Activated CD4-positive, alpha-beta T cell treated with anti-CD3 and anti-CD28 coated beads, Interleukin-2, amount 50 U/mL, for 4 hours (primary cell): ENCODE measurements at places on chromosomes 5 and 9.

- DNase-seq = no peak
These were observed 203.4 kb downstream of the MCTP1 start for GRCh38 chr5:95081500-95081960.

GRCh38 chr9:136055715-136056545 is 39.2 kb downstream of the NACC2 start:
- no peak for DNase-seq

- DNase-seq = no peak
These were observed at the start of gene PCDHGB2 for GRCh38 chr5:141359790-141360426. TSS of gene PCDHGB2 (plus strand) at chr5:141359994. CDS start at chr5:141360136, 142 bp downstream.

- DNase-seq = no peak
These were observed 140.5 kb upstream of the SLC30A5 start for GRCh38 chr5:68953231-68953874.

DNA sequence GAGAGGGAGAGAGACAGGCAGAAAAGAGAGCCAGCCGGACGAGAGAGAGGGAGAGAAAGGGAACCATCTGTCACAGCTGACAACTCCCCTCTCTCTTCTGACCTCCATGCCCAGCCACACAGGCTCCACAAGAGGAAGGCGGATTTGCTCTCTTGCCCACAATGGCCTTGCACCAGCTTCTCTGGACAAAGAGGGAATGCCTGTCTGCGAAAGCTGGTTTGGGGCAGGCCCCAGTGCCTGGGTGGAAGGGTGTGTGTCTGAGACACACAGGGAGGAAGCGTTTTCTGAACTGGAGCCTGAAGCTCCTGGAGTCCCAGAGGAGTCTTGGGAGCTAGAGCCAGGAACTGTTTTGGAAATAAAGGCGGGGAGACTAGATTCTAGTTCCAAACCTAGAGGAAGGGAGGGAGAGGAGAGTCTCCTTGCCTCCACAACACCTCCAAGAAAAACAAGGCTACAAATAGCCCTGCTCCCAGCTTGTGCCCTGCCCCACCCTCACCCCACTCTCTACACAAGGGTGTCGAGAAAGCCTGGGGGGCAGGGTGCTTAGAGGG is 12.5 kb downstream of the C1QTNF2 start:
- DNase-seq = no peak

DNA sequence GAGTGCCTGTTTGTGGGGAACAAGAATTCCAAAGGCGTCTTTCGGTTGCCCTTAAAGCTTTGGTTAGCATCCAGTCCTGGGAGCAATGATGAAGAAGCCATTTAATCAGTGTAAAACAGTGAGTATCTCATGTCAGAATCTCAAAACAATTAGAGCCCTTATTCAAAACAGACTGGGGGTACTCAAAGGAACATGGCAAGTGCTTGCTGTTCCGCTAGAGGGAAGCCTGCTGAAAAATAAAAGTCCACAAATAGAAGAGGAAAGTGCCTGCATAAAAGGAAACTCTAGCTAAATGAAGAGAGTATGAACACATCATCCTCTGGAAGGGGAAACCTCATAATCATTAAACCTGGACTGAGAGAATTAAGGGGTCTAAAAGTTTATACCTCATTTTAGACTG is 26.4 kb downstream of the FBXL7 start:
- no peak for DNase-seq

- DNase-seq = no peak
These were observed 179.1 kb downstream of the FGF1 start for GRCh38 chr5:142506756-142507155.

DNA sequence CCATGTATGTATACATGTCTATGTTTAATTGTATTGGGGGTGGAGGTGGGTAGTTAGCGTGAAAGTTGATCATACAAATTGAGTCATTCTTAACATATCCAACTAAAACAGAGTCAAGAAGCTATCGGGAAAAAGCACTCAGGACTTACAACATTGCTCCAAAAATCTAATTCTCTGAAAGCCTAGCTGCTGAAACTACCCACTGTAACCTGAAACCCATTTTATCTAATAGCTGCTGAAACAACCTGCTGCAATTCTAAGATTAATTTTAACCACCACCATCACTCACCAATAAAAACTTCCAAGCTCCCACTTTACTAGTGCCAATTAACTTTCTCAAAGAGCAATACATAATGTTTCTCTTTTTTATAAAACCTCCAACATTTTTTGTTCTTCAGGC is 32.2 kb downstream of the KCNV2 start:
- DNase-seq = no peak

GRCh38 chr5:79535477-79536192 is 21.7 kb upstream of the HOMER1 start:
- DNase-seq = no peak

GRCh38 chr9:69346596-69347390 is 21.8 kb downstream of the ENTREP1 start:
- no peak for DNase-seq

GRCh38 chr5:168214071-168214470 is 77.4 kb upstream of the WWC1 start:
- no peak for DNase-seq

- no peak for DNase-seq
These were observed 462.9 kb downstream of the CDK5RAP2 start for GRCh38 chr9:120117081-120117480.

DNA sequence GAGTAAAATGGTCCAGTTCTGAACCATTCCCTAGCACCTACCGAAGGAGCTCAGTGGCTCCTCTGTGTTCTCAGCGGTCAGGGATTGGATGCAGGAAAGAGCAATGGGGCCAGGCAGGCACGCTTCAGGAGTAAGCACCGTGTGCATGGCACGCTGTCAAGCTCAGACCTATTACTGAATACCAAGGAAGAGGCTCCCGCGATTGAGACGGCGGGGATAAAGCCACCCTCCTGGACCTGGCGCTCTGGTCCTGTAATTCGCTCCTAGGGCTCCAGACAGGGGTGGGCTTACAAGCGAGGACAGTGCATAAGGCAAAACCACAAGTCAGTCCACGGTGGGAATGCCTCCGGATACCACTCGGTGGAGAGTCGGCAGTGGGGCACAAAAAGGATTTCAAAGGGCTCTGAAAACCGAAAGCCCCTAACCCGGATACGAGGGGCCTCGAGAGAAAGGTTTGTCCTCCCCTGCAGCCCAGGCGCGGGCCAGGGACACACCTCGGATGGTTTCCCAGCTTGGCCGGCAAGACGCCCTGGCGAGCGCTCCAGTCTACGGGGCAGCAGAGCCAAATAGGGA is 988 bp downstream of the OXCT1 start:
- no peak for DNase-seq

GRCh38 chr5:11191673-11192072 is 430.6 kb upstream of the DAP start:
- no peak for DNase-seq

- no peak for DNase-seq
These were observed 184.0 kb upstream of the ACTBL2 start for GRCh38 chr5:57666582-57666981.

- DNase-seq = no peak
These were observed 110.0 kb upstream of the PTGER4 start for GRCh38 chr5:40569546-40570270.

DNA sequence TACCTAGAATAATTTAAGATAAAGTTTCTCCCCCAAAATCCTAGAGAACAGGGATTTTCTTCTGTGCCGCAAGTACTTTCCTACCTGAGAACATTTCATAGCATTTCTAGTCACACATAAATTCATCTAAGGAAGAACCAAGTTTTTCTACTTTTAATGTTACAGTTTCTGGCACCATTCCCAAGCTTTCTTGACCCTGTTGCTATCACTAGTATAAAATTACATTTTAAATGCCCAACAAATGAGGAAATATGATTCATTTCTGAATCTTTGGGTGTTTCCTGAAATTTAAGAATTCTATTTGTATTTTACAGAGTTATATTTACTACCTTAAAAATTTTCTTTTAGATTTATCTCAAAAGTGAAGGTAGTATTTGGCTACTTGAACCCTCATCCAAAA is 137.8 kb downstream of the LPAR1 start:
- DNase-seq = no peak

DNA sequence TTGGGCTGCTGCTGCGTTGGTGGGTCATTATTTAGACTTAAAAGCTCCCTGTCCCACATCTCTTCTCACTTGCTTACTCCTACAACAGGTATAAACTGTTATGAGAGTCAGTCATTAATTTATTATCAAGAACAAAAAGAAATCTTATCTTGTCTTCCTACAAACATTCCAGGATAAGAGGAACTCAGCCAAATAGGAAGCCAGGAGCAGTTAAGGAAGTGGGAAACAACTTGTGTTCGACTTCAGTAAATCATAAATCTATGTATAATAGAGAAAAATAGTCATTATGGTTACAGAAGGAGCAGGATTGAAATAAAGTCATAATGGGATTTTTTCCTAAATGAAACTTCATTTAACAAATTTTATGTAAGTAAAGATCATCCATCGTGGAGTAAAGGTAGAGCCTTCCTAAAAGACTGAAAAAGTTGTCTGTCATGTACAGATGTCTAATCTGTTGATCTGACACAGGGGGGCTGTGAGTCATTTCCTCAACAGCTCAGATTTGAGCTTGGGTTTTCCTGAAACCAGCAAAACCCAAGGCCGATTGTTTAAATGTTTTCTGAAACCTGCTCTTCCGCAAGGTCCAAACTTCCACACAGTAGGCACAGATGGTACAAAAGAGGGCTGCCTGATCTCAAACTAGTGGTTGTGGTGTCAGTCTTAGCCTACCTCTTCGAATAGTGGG is 25.3 kb upstream of the LRRTM2 start:
- no peak for DNase-seq

DNA sequence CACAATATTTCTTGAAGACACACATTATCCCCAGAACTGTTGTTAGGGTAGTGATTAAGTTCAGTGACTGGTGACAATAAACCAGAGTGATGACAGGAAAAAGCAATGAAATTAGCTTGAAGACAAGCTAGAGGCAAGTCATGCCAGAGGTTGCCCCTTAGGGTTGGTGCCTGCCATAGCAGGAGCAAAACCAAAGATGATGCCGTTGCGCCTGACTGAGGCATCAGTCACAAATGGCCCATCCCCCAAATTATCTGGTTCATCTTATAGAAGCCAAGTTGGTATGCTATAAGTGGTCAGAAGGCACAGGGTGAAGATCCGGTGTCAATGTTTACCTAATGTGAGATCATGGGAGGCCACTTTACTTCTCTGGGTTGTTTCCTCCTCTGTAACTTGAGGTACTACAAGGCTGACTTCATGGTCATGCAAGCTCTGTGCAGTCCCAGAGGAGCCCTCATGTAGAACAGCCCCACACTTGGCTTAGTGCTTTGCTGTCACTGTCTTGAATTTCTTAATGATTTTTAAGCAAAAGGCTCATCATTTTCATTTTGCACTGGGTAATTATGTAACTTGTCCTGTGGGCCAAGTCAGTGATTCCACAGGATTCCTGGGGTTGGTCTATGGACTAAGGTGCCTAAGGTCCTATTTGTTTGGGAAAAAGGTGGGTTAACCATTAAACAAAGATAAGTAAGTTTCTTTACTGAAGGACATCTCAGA is 211.3 kb downstream of the MAN2A1 start:
- DNase-seq = no peak

GRCh38 chr9:37988602-37989001 is 80.4 kb downstream of the SHB start:
- no peak for DNase-seq

DNA sequence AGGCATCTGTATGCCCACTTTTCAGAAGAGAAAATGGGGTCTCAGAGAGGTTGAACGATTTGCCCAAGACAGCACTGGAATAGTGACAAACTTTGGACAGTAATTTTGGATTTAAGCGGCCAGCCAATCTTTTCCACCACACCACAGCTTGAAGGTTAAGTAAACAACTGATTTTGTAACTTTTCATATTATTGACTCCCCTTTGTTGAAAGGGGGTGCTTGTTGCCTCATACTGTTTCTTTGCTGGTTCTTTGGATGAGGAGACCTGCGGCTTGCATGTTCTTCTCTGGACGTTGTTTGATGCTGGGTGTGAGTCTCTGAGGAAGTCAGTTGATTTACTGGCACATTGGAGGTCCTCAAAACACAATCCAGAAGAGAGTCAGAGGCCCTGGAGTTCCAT is 11.7 kb upstream of the GABBR2 start:
- DNase-seq = no peak

DNA sequence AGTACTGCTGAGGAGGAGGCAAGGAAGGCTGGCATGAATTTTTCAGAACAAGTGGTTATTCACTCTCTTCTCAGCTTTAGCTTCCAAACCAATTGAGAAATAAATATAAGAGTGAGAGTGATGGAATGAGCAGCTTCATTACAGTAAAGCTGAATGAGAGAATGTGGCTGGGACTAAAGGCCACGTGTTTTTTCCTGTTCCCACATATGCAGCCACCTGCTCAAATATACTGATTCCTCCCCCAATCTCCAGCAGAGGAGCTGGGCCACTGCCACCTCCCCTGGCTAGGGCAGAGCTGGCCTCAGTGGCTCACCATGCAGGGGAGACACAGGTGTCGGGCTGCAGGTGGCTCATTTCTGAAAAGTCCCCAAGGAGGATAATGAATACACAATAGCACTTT is 1505.3 kb upstream of the WWC1 start:
- no peak for DNase-seq

DNA sequence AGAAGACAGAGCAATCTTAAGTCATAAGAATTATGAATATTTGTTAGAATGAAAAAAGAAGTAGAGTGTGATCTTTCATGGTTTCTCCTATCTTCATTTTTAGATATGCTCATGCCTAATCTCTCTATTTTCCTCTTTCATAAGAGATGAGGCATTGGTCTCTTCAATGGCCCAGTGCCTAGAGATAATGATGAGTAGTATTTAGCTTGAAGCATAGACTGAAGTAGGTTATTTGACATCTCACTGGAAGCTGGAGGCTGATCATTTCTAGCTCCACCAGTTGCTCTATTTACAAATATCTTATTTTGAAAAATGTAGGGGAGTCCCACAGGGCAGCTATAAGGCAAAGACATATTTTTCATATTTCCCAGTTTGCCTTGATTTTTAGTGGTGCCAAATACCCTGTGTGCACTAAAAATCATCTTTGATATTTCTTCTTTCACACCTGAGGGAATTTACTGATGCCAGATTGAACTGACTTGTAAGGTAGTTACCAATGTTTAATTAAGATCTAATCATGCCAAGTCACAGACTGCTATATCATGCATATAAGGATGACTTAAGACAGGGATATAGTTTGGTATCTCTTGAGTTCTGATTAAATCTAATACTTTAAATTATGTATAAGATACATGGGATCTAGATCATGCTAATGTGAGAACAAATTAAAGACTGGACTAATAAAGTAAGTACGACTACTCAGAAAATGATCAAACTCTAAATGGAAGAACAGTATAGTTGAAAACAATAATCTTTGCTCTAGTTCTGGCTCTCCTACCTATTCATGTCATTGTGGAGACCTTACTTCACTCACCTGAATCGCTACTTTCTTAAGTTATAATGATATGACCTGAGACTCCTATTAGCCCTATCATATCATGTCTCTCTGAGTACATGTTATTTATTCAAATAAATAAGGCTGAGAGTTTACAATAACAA is 108.2 kb upstream of the IFNE start:
- DNase-seq = no peak
